NCI-H2171 (cell line): ENCODE measurements at places on chromosomes 1 and 21.

DNA sequence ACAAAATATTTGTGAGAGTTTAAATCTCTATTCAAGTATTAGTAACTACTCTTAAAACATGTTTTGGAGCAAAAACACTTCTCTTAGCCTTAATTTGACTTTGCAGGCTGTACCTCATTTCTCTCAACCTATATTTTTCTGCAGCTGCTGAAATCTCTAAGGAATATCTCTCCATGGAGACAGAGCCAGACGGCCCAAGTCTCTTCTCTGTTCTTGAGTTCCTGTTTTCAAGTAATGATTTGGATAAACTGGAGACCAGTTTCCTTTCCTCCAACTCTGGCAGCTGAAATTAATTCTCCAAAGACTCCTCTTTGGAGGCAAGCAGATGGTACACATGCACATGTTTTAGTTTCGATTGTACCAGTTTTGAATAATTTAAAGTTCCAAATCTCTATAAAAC lies 659.7 kb upstream of the NEGR1 start:
- no peak for DNase-seq

DNA sequence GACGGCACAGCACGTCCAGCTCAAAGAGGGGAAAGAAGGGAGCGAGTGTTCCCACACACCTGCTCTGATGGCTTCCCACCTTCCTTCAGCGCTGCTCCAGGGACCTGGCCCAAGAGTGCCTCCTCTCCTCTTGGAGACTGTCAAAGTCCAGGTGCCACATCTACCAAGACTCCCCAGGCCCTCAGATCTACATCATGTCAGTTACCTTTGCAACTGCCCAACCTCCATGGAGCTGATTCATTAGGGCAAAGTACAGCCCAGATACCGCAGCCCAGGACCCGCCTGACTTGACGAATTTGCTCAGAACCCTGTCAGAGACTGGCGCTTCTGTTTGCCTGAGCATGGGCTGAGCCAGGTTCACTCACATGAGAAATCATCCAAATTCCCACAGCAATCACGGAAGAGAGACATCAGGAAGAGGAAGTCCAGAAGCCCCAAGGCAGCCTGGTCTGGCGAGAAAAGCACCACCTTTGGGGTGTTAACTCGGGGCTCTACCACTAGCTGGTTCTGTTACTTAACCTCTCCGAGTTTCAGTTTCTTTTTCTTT lies at the start of gene SEC16B:
Gene SEC16B, minus strand, starts transcription at position 234 of the 547 bp plus-strand sequence. CDS start 2,077 bp downstream, outside the sequence.
- no peak for DNase-seq

DNA sequence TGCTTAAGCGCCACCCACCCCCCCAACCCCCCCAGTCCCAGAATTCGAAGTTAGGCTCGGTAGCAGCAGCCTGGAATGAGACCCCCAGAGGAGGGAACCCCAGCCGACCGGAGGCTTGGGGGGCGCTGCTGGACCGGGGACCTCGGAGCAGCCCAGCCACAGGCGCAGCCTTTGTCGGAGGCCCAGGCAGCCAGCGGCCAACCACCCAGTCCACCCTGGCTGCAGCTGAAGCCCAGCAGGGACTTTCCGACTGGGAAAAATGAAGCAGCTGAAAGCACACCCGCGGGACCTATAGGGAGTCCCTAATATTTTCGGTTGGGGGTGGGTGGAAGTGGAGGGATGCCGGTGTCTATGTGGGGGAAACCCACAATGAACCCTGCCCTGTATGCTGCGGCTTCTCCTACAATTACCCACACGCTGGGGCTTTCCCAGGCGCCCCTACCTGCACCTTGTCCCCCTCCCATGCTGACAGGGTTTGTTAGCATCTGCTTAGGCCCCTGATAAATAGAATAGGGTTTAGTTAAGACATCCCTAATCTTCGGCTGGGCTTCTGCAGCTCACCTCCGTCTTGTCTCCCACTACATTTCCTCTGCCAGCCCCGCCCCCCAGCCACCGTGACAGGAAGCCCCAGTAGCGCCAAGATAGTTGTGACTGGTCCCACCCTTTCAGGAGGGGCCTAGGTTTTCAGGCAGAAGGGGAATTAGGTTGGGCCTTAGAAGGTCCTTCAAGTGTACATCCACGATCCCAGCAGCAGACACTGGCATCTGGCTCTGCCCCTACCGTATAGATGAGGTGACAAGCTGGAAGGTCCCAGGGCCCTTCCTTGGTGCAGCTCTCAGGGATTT lies 838 bp downstream of the CCDC28B start:
- DNase-seq: no peak

- DNase-seq: no peak
These were observed 94.5 kb downstream of the SYT2 start for GRCh38 chr1:202615501-202616354.

DNA sequence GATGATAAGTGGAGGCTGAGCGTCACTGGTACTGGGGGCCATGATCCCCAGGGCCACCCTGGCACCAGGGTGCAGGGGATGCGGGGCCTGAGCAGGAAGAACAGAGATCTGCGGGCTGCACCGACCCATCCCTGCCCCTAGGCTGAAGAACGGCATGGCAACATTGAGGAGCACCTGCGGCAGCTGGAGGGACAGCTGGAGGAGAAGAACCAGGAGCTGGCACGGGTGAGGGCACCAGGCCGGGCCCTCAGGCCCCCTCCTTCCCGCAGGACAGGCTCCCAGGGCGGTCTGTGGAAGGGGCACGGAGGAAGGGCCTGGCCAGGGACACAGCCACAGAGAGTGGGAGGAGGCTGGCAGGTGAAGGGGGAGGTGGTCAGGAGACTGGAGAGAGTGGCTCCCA lies 21.8 kb downstream of the PPFIA4 start:
- DNase-seq: no peak

GRCh38 chr1:42552636-42553035 lies 89.5 kb downstream of the CCDC30 start:
- peak; percentile 65 for DNase-seq
